ENCODE measurements at places on chromosomes 4 and X. TPM values are rescaled to one million over a fixed set of nuclear protein-coding genes. Genes with fewer than 3 reads are reported as not detected.

The TASL gene
- total RNA-seq: not detected

The ZFYVE28 gene
- total RNA-seq: 8.1 TPM

The PPEF2 gene
- total RNA-seq: not detected

The HTR2C gene
- not detected for total RNA-seq

The FGF13 gene
- not detected for total RNA-seq

The HTN3 gene
- total RNA-seq: not detected

The TCEAL2 gene
- not detected for total RNA-seq

The HSFX4 gene
- not detected for total RNA-seq

The ITIH6 gene
- not detected for total RNA-seq

The WDR19 gene
- 23.5 TPM for total RNA-seq

The C4orf46 gene
- total RNA-seq: 5.3 TPM

The RS1 gene
- not detected for total RNA-seq

The RTL9 gene
- 0.37 TPM for total RNA-seq

The PAGE1 gene
- total RNA-seq: not detected

The FRG2 gene
- not detected for total RNA-seq

The INTS6L gene
- total RNA-seq: 15.4 TPM

The MFAP3L gene
- 4.1 TPM for total RNA-seq

The SLC25A6 gene
- 159 TPM for total RNA-seq

The NUDT9 gene
- 15.2 TPM for total RNA-seq

The ZDHHC15 gene
- not detected for total RNA-seq

The CT45A3 gene
- not detected for total RNA-seq

The GAGE12F gene
- not detected for total RNA-seq

The SPARCL1 gene
- not detected for total RNA-seq

The CDX4 gene
- not detected for total RNA-seq

The SYTL4 gene
- total RNA-seq: 35.9 TPM

The GAGE1 gene
- total RNA-seq: not detected

The ARHGEF6 gene
- total RNA-seq: 20.8 TPM

The EOLA2 gene
- 20.2 TPM for total RNA-seq

The PHEX gene
- total RNA-seq: 0.37 TPM

The GCNA gene
- total RNA-seq: 3.0 TPM

The HS6ST2 gene
- 0.42 TPM for total RNA-seq

The SLC16A2 gene
- 14.3 TPM for total RNA-seq

The GABRA4 gene
- not detected for total RNA-seq

The ITM2A gene
- total RNA-seq: not detected

The MYOZ2 gene
- not detected for total RNA-seq

The ING2 gene
- 10.7 TPM for total RNA-seq

The MAGEA12 gene
- not detected for total RNA-seq

The SRPX gene
- 94.4 TPM for total RNA-seq

The CNGA1 gene
- 0.42 TPM for total RNA-seq
